Activated T-cell treated with anti-CD3 and anti-CD28 coated beads for 1 hour (primary cell): ENCODE measurements at places on chromosomes 7 and 10.

- no peak for DNase-seq
These were observed 44.2 kb downstream of the RAB11FIP2 start for GRCh38 chr10:118002581-118002980.

- DNase-seq = no peak
These were observed 371.0 kb downstream of the DPP6 start for GRCh38 chr7:154423231-154423630.

GRCh38 chr10:34097682-34098081 lies 717.4 kb downstream of the PARD3 start:
- DNase-seq = no peak

- no peak for DNase-seq
These were observed 69.5 kb downstream of the PTPN12 start for GRCh38 chr7:77606562-77606961.

DNA sequence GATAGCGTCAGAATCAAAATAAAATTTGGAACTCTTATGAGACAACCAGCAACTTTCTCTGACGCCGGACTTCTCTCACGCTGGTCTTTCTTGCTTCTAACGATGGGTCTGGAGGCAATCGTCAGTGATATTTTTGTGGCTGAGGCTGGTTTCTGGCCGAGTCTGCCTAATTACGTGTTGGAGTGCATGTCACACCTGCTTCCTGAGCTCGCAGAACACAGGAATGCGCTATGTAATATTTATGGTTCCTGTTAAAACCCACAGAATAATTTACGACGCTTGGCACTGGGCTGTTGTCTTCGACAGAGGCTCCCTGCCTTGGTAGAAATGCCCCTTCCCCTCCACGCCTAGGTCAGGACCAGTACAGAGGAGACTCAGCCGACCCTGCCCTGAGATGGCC lies 64.9 kb downstream of the NPTX2 start:
- no peak for DNase-seq

GRCh38 chr7:157898261-157898660 lies 561.5 kb downstream of the DNAJB6 start:
- DNase-seq = no peak

GRCh38 chr10:91220954-91221675 lies 652 bp downstream of the PCGF5 start:
- DNase-seq = no peak

- no peak for DNase-seq
These were observed 709.1 kb upstream of the FZD8 start for GRCh38 chr10:36351159-36351558.

DNA sequence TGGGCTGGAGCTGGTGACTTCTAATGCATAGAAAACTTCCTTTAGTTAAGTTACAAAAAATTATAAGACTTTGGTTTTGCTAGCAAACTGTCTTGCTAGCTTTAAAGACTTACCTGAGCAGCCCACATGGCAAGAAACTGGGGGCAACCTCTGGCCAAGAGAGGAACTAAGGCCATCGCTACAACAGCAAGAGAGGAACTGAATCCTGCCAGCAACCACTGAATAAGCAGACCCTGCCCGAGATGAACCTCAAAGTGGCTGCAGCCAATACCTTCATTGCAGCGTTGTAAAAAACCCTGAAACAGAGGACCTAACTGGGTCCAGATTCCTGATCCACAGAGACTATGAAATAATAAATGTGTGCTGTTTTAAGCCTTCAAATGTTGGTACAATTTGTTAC lies 54.6 kb upstream of the STARD3NL start:
- no peak for DNase-seq

GRCh38 chr7:27176524-27176845 lies 2.4 kb upstream of the HOXA10 start:
- DNase-seq = no peak

GRCh38 chr10:68787813-68788212 lies 39.5 kb upstream of the STOX1 start:
- no peak for DNase-seq

- DNase-seq = no peak
These were observed 3.1 kb upstream of the SMNDC1 start for GRCh38 chr10:110307805-110308204.

DNA sequence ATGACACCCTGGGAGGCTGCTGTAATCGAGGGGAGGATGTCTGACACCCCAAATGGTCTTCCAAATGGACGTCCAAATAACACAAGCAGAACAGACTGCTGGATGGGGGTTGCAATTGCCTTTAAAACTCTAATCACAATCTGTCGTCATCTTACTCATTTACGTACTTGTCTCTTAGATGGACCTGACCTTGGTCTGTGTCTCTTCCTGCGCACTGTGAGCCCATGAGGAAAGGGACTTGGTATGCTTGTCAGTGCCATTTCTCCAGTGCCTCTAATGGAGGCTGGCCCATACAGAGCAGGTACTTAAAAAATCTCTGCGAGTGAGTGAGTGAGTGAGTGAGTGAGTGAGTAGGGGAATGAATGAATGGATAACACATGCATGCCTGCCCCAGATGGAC lies 93.3 kb downstream of the DLG5 start:
- no peak for DNase-seq

DNA sequence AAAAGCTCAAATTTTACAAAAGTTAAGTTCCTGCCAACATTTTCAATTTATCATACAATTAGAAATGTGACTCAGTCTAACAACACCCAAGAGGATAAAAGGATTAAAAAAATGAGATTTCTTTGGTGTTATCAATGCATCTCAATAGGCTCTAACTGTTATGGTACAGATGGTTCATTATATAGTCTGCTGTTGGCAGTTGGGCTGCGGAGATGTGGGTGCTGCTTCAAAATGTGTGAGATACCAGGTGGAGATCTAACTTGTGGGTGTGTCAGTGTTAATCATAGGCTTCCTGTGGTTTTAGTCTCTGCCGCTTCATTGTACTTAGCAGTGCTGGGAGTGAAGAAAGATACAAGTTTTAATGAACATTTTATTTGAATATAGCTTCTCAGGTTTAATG lies 231.2 kb downstream of the EXOC4 start:
- DNase-seq = no peak

DNA sequence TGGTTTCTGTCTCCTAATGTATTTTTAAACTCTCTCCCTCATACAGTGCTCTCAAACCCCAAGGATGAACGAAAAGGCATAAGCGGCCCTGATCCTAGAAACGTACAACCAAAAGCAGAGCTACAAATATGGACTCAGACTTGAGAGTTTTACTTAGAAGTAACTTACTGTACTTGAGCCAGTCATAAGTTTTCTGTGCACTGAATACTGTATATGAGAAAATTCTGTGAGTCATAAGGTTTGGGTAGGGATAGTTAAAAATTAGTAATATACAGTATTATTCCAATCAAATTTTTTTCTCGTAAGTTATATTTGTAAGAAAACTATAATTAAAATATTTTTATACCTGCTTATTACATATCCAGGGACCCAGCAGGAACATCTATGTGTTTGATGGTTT lies 5.9 kb upstream of the ASL start:
- no peak for DNase-seq

DNA sequence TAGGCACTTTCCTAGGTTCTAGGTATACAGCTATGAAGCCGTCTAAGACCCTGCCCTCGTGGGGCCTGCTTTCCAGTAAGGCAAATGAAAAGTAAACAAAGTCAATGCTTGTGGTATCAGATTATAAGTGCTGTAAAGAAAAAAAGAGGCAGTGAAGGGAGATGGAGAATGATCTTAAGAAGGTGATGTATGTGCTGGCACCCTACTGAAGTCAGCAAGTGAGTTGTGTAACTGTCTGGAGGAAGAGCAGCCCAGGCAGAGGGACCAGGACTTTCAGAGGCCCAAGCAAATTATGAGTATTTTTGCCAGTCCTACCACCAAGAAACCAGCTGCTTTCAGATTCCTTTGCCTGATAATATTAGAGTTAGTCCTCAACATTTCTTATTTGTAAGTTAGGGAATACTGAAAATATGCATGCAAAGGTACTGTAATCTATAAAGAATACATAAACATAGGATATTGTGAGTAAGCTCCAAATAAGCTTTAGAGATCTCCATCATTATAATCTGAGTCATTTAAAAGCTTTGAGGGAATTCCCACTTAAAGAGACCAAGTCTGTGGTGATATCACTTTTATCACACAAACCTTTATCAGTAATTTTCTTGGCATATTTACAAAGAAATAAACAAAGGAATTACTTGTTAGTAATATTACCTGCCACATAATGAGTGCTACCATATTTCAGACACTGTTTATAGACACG lies 329.2 kb upstream of the LRGUK start:
- no peak for DNase-seq

GRCh38 chr7:134515569-134516468 lies 11.5 kb upstream of the AKR1B10 start:
- DNase-seq = no peak

GRCh38 chr7:21939136-21939857 lies 6.4 kb downstream of the CDCA7L start:
- no peak for DNase-seq

DNA sequence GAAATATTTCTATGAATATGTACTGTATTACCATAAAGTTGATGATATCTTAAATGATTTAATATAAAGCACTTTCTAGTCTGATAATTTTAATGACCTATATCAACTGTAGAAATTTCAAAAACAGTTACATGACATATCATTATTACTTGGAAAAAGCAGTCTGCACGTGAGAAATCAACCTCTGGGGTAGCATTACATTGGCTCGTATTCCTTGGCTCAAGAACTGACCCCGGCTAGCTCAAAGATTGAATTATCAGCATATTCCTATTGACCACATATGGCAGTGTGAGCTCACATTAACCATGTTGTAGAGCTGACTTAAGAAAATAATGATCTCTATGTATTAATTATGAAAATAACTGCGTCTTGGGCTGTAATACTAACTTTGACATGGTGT lies 139.3 kb downstream of the PTN start:
- DNase-seq = no peak

GRCh38 chr10:124599588-124600050 lies 138.0 kb downstream of the LHPP start:
- DNase-seq = no peak

DNA sequence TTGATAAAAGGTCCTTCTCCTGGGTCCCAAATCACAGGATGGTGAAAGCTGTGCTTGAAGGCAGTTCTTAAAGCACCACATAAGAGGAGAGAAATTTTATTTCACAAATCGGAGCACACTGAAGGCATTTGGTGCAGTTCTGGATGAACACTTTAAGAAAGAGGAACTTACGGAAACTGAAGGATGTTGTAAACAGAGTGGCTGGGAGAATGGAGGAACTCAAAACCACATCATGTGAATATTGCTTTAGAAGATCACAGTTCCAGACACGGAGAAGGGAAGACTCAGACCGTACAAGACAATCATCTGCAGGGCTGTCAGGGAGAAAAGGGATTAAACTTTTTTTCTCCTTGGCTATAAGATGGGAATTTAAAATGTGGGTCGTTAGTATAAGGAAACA lies 9.0 kb upstream of the GPR141 start:
- DNase-seq = no peak

DNA sequence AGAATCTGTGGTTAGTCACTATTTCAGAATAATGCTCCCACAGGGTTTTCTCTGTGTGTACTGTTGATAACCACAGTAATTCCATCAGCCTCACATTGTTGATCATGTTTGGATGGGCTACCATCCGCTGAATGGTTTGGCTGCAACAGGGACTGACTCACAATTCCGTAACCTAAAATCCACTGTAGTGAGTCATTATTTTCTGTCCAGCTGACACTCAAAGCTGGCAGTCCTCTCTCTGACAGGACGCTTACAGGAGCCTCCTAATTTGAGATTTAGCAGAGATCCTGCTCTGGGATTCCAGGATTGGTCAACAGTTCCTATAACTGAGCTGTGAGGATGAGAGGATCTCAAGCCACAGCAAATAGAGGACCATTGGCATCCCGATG lies 32.7 kb downstream of the VWA2 start:
- no peak for DNase-seq

- no peak for DNase-seq
These were observed 65.6 kb downstream of the ZNF503 start for GRCh38 chr10:75335983-75336382.

GRCh38 chr7:90563286-90563685 lies 32.8 kb upstream of the CDK14 start:
- DNase-seq = no peak

DNA sequence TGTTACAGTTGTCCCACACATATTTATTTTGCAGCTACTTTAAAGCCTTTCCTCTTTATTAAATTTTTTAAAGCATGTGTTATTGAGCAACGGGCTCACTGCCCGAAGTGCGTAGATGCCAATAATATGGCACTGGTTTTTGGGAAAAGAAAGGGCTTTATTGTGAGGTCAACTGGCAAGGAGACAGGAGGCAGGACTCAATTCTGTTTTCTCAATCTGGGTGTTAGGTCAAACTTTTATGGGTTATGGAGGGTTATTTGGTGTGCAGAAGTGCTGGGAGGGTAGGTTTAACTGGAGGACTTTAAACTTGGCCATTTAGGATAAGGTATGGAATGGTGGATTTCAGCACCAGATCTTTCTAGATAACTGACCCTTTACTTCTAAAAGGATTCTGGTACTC lies 183.6 kb downstream of the LRRC4 start:
- no peak for DNase-seq

- DNase-seq = no peak
These were observed 9.6 kb upstream of the ZMIZ2 start for GRCh38 chr7:44738876-44739665.

GRCh38 chr10:13636776-13637175 lies 50.0 kb downstream of the PRPF18 start:
- DNase-seq = no peak

DNA sequence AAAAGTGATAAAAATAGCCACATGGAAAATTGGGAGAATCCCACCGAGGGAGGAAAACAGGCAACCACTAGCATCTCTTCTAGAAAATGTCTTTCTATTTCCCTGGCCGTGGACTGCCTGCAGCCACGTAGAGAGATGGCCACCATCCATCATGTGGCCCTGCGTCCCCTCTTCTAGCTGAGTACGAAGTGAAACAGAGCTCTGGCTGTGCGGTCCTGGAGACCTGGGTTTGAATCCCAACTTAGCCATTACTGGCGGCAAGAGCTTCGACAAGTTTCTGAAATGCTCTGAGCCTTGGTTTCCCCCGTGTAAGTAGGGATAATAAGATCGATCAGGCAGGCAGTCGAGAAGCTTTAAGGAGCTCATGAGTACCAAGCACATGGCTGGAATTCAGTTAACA lies 32.9 kb downstream of the ZCCHC24 start:
- no peak for DNase-seq

DNA sequence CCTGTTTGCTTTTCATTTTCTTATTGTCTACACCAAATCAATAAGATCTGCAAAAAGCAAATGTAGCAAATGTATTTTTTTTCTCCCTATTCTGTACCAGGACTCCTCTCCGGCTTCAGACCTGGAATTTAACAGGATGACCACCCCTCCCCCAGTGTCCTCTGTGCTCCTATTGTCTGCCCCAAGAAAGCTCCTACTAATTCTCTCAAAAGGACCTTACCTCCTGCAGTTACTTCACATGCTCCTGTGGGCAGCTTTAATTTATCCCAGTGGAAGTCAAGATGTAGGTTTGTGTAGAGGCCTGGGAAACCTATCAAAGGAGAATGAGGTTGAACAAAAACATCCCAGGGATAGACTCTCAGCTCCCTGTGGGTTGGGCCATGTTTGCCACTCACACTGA lies 31.3 kb downstream of the PLXNA4 start:
- no peak for DNase-seq
